ENCODE measurements at places on chromosomes 11 and 22.

- no peak for DNase-seq
These were observed 64.4 kb downstream of the NAV2 start for GRCh38 chr11:19777039-19777376.

DNA sequence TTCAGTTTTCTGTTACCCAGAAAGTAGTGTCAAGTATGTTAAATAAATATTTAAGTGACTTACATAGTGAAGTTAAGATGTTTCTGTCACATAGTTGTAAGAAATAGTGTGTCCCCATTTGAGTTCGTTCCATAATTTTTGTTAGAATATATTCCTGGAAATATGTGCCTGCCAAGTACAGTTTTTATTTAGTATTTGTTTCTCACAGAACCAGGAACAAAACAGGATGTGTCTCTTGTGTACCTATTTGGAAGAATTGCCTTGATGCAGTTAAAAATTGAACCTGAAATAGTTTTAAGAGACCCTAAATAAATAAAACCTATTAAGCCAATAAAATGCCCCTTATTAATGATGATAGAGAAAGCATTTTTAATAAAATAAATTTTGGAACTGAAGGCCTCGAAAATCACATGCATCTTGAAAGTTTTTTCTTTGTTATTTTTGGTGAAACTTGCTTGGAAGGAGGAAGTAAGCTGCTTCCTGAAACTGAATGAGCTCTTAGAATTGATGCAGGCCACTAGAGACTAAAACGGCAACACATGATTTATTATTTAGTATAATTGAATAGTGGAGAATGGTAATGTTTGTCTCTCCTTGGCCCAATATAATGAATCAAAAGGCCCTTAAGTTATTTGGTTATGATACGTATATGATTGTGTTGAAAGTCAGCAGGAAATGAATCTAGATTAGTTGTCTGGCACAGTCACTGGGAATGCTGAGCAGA, 55.9 kb downstream of the SWAP70 start:
- no peak for DNase-seq

DNA sequence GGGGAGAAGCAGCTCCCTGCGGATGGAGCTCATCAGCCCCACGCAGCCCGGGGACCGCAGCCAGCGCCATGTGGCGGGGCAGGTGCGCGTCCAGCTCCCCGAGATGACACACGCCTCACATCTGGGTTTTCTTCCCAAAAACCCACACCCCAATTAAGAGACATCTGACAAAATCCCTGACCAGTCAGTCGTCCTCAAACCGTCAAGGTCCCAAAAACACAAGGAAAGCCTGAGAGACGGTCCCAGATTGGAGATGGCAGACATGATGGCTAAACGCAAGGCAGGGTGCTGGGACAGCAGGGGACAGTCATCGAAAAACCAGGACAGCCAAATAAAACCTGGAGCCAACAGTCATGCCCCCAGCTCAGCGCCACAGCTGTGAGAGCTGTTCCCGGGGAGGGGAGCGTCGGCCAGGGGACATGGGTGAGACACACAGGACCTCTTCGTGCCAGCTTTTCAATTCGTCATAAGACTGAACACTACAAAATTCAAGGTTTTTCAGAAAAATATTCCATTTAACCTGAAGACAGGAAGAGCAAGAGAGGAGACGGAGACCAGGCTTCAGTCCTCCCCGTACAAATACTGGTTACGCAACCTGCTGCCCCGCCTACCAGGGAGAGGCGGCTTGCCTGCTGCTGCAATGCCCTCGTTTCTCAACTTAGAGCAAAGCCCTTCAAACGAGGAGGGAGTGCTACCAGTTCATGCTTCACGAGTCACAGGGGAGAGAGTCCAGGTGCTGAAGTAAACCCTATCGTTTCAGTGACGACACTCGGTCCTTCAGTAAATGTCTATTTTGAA, 10.5 kb downstream of the TOLLIP start:
- DNase-seq: peak; percentile 79

- DNase-seq: peak; percentile 99
These were observed 32.4 kb upstream of the NAV2 start for GRCh38 chr11:19679952-19680828.

GRCh38 chr11:119511614-119512306, 88.8 kb upstream of the THY1 start:
- no peak for DNase-seq

Data from fibroblast of mammary gland (primary cell).